ENCODE measurements at places on chromosomes 3 and 15.

DNA sequence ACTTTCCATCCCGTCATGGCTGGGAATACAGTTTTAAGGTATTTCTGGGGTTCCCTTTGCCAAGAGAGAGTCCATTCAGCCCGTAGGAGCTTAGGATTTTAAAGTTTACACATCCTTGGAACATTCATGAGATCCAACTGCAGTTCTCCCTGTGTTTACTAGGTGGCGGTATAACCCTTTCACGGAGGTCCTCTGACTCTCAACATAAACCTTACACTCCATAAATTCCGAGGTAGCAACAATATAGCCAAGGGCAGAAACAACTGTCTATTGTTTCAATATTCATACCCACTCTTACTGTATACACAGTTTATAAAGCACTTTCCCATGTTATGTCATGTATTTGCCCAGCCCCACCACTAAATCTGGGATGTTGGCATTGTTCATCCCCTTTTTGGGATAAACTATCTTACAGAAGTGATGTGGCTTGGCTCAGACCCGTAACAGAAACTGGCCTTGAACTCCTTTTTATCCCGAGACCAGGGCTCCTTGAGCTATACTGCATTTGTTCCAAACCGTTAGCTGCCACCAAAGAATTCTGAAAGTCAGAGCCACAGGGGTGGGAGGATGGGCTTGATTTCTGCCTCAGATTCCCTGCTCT is 69.2 kb upstream of the COL6A5 start:
- peak; percentile 5 for DNase-seq

DNA sequence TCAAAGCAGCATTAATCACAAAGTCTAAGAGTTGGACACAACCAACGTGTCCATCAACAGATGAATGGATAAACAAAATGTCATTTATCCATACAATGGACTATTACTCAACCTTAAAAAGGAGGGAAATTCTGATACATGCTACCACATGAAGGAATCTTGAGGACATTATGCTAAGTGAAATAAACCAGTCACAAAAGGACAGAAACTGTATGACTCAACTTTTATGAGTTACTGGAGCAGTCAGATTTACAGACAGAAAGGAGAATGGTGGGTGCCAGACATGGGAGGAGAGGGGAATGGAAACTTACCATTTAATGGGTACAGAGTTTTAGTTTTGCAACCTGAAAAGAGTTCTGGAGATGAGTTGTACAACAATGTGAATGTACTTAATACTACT is 43.0 kb upstream of the SEC13 start:
- DNase-seq, result no peak

DNA sequence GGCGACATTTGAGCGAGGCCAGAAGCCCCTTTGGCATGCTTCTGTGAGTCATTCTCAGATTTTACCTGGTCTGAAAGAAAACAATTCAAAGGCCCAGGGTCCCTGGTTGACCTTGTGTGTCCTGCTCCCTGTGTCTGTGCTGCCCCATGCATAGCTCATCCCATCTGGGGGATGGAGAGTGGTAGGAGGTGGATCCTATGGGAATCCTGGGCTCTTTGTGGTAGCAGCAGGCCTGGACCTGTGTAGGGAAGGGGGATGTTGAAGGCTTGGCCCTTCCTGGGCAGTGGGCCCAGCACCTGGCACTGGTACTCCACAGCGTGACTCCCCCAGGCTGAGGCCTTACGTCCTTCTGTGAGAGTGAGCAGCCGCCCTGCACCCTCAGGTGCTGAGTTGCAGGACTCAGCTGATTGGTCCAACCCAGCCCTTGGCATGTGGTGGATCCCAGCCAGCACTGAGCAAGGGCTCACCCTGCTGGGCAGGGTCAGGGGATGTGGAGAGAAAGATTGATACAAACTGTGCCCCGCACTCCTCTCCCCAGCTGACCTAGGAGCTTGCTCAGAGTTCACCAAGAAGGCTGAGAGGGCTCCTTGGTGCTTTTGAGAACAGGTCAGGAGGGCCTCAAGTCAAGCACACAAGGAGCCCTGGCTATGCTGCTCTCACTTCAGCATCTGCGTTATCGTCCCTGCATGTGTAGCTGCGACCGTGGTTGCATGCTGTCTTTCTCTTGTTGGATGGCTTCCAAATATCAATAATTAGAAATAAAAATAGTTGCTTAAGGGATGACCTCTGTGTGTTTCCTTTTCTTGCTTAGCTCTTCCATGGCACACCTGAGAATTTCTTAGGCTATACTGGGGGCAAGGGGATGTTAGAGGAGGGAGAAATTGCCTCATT is 21.4 kb upstream of the JMJD7 start:
- DNase-seq, result no peak

DNA sequence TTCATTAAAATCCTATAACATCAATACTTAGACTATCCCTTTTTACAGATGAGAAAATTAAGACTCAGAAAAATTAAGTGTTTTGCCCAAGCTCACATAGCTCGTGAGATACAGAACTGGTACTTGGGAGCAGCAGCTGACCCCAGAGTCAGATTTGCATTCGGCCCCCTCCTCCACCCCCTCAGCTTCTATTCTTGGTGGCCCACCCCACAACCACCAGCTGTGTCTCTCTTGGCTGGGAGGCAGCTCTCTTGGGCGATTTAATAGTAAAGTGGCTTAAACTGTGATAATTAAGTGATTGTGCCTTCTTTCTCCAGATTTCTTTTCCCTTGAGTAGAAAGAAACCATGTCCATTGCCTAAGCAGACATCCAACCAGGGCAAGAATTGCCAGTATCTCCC is 203.6 kb upstream of the PDZRN3 start:
- no peak for DNase-seq

- DNase-seq, result no peak
These were observed 12.6 kb downstream of the TMEM43 start for GRCh38 chr3:14137445-14137844.

- DNase-seq, result no peak
These were observed 22.2 kb upstream of the GMPPB start for GRCh38 chr3:49745986-49746385.

GRCh38 chr3:45371621-45372020 is 16.8 kb upstream of the LARS2 start:
- no peak for DNase-seq

DNA sequence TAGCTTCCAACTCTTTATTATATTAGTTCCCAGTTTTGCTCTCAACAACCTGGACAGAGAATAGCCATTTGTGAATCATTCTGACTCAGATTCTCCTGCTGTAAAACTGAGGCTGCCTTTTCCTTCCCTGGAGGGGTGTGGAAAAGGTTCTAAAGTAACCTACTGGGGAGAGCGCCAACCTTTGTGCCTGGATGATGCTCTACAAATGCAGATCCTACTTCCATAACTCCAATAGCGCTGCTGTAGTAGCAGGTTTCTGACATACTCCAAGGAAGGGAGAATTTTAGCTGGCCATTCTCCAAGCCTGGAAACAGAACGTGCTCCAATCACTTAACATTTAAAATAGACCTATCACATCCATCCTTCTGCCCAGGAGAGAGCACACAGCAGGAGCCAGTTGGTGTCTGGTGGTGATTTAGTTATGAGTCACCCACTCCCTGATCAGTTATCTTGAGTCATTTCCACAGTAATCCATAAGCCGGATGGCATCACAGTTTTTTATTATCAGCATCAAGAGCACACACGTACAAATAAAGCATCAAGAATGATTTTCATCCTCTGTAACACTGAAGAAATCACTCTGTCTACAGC is 38.3 kb downstream of the MYH15 start:
- no peak for DNase-seq

GRCh38 chr15:81002331-81003096 is 1.8 kb downstream of the TLNRD1 start:
- no peak for DNase-seq

GRCh38 chr3:182631183-182632076 is 161.9 kb upstream of the ATP11B start:
- no peak for DNase-seq

DNA sequence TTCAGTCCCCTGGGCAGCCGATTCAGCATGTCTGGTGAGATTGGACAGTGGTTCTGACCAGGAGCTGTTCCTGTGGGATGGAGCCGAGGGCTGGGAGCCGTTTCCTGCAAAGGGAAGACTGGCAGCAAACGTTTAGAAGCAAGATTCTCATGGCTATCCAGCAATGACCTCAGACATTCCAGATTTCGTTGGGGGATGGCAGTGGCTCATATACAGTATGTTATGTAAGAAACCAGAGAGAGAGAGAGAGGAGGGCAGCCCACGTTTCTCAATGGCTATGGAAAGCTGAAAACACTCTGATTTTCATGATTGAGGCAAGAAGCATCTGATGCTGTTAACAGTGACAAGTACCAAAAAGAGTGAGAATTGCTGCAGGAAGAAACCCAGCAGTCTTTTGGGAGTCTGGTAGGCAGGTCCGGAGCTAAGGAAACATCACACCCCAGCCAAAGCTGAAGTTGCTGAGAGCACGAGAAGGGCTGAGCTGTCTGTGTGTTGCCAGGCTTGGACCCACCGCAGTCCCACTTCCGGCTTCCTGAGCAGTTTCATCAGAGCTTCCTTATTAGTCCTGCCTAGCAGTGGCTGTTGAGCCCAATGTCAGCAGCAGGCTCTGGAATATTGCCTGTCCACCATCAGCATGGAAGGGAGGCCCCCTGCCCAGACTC is 25.6 kb upstream of the VPS8 start:
- DNase-seq, result no peak

GRCh38 chr3:31133541-31133940 is 239.1 kb upstream of the GADL1 start:
- no peak for DNase-seq

GRCh38 chr3:116018646-116019045 is 395.3 kb downstream of the GAP43 start:
- no peak for DNase-seq

DNA sequence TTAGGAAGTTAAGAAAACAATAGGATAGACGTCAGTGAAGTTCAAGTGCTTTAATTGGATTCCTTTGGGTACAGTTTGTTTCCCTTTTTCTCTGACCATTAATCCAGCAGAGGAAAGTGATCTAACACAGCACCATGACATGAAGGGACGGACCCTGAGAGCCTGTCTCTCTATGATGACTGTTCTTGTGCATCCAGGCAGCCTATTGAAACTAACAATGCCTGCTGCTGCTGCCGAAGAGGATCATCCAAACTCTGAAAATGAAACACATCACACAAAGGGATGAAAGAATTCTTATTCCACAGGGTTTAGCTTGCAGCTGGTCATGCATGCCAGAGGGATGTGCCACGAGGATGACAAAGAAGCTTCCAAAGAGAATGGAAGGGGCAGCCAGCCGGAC is 75.5 kb downstream of the ZBTB20 start:
- DNase-seq, result no peak
